ENCODE measurements at places on chromosomes 7 and 10. TPM values are rescaled to one million over a fixed set of nuclear protein-coding genes. Genes with fewer than 3 reads are reported as not detected.

ZNF804B gene
- not detected for total RNA-seq

SLC13A4 gene
- total RNA-seq: 0.22 TPM

WDFY4 gene
- total RNA-seq: 0.07 TPM

GRCh38 chr7:36906448-36906847, 182.2 kb upstream of the AOAH start:
- DNase-seq: no peak
- no peak overlapping the region for H3K27ac ChIP-seq
- peaks cover 49% of the 10 kb centered on the region for H3K4me1 ChIP-seq
- H3K36me3 ChIP-seq: peaks cover 8% of the 10 kb centered on the region

GRCh38 chr7:132904209-132904608, 177.7 kb downstream of the CHCHD3 start:
- peaks cover 23% of the 10 kb centered on the region for H3K36me3 ChIP-seq
- no peak overlapping the region for H3K27ac ChIP-seq
- H3K4me3 ChIP-seq: no peak overlapping the region

DNA sequence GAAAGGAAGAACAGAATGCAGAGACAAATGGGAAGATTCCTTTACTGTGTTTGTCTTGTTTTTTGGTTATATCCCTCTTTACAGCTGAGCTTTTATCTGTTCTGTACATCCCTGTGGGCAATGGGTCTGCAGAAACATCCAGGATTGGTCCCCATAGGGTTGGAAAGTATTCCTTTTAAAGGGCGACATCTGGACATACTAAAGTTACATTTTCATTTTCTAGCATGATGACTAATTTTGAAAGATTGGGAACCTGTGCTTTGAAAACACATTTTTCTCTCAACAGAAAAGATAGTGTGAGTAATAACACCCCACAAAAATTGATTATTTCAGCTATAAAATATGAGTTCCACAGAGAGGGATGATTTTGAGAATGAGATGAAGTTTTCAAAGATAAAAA, 435.8 kb downstream of the GPAM start:
- H3K4me3 ChIP-seq: no peak overlapping the region
- H3K36me3 ChIP-seq: no peaks in the 10 kb centered on the region
- H3K27ac ChIP-seq: no peak overlapping the region

DNA sequence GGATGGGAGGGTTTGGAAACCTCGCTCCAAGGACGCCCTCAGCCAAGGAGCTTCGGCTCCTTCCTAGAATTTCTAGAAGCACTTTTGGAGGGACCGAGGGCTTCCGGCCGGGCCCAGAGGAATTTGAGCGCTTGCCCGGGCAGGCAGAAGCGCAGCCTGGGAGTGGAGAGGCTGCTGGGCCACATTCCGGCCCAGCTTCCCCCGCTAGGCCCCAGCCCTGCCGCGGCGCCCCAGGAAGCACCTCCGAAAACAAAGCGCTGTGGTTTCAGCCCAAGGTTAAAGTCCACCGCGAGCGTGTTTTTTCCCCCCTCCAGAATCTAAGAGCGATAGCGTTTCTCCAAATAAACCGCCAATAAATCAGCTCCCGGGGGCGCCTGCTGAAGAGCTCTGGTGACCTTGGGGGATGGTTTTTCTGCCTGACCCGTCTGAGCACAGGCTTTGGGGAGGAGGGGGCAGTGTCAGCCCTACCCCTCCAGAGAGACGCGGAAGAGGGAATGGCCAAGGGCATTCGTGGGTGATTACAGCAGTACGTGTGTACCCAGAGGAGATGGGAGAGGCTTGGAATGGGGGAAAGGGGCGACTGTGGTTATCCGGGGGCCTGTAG, 5.7 kb upstream of the TNRC18 start:
- DNase-seq: peak; percentile 65
- H3K27me3 ChIP-seq: no peaks in the 10 kb centered on the region

DNA sequence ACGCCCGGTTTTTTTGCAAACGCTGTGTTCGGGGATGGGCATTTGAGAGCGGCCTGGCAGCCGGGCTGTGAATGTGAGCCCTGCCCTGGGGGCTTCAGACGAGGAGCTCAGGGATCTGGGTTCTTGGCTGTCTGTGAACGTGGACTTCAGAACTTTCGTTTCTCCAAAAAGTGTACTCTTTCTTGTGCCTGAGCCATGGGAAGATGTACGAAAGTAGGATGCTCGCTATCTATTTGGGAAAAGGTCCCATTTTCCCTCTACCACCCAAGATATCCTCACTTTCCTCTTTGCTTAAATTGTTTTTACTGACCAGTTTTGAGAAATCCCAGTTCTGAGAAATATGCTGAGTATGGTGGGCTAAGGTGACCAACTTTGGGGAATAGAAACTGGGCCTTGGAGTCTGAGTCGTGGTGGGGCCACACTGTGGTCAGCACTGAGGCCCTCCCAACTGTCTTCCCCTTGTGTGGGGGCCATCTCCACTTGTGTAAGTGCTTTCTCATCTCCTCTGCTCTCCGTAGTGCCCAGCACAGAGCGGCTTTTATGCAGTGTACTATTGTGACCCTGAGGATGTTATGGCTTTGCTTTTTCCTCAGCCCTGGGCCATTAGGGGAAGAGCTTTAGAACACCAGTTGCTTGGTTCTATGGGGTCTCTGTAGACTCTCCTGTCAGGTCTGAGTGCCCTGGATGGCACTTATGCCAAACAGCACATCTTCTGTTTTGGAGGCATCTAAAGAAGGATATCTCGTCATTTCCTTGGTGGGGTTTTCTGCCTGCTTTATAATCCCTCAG, 918 bp downstream of the DBNL start:
- H3K4me3 ChIP-seq: peak overlapping the region; percentile 85
- H3K36me3 ChIP-seq: peaks cover 1% of the 10 kb centered on the region
- peak overlapping the region; percentile 71 for H3K27ac ChIP-seq
- H3K27me3 ChIP-seq: no peaks in the 10 kb centered on the region

SNX8 gene
- 19.0 TPM for total RNA-seq

GIMAP8 gene
- total RNA-seq: not detected

- H3K4me1 ChIP-seq: no peaks in the 10 kb centered on the region
- DNase-seq: no peak
- H3K27ac ChIP-seq: no peak overlapping the region
Observed at GRCh38 chr7:131735101-131735500, 178.7 kb upstream of the PODXL start.

DNA sequence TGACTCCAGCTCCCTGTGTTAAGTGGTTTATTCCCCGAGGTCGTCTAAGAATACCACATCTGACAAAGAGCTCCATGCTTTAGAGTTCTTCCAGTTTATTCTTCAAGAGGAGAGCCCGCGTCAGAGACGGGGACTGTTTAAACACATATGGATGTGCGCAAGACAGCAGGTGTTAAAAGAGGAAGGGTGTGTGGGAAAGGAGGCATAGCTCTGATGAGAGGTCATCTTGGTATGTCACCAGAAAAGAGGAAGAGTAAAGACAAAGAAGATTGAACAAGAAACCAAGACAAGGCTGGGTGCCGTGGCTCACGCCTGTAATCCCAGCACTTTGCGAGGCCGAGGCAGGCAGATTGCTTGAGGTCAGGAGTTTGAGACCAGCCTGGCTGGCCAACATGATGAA, 258.7 kb downstream of the CCDC3 start:
- no peak overlapping the region for H3K4me3 ChIP-seq
- H3K27ac ChIP-seq: no peak overlapping the region
- H3K36me3 ChIP-seq: no peaks in the 10 kb centered on the region
- H3K4me1 ChIP-seq: peaks cover 3% of the 10 kb centered on the region

MSMB gene
- total RNA-seq: not detected

H2BK1 gene
- total RNA-seq: not detected

- H3K27ac ChIP-seq: peak overlapping the region; percentile 94
- no peak overlapping the region for H3K4me3 ChIP-seq
- DNase-seq: no peak
- H3K4me1 ChIP-seq: peaks cover 32% of the 10 kb centered on the region
- no peaks in the 10 kb centered on the region for H3K27me3 ChIP-seq
Observed at GRCh38 chr7:107953265-107953923, 49.6 kb downstream of the LAMB1 start.

GRM3 gene
- total RNA-seq: 1.4 TPM

DNA sequence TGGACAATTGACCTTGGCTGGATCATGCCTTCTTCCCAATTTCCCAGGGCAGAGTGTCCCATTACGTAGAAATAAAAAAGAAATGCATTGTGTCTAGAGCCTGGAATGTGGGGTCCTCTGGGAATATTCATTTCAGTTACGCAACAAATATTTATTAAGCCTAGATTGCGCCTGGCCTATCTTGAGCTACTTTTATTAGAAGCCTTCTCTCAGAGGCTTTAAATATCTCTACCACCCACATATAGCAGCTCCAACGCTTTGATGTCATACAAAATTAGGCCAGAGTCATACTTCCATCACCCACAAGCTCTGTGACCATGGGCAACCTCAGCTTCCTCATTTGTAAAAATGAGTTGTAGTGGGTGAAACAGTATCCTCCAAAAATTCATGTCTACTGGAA, 24.9 kb upstream of the CARD11 start:
- no peaks in the 10 kb centered on the region for H3K4me1 ChIP-seq
- H3K4me3 ChIP-seq: no peak overlapping the region
- no peak for DNase-seq
- H3K27ac ChIP-seq: no peak overlapping the region

OR2A12 gene
- total RNA-seq: not detected

DNA sequence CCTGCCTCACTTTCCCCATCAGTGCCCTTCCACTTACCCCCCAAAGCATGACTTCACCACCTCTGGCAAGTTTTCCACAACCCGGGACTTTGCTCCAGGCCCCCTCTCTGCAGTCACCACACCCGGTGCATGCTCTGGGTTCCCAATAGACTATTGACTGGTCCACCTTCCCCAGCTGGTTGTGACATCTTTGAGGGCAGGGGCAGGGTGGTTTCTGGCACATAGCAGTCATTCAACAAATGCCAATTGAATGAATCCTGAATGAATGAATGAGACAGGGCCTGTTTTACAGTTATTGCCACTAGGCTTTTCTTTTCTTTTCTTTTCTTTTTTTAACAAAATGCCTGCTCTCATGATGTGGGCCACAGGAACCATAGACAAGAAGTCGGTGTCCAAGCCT, 28.8 kb upstream of the DOCK1 start:
- no peak overlapping the region for H3K27ac ChIP-seq
- no peak for DNase-seq
- no peaks in the 10 kb centered on the region for H3K4me1 ChIP-seq
- H3K4me3 ChIP-seq: no peak overlapping the region

SORBS1 gene
- total RNA-seq: 30.7 TPM

DNA sequence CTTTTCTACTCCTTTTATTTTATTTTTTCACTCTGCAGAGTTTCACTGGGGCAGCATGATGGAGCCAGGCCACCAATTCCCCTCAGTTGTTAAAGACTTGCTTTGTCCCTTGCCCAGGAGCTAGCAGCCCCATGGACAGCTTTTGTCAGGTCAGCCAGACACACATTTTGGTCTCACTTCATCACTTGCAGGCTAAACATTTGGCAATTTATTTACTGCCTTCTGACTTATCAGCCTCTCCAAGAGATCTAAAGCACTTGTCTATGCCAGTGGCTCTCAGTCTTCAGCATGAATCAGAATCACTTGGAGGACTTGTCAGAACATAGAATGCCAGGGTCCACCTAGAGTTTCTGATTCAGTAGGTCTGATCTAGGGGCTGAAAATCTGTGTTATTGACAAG, 66.4 kb upstream of the GDF10 start:
- no peak overlapping the region for H3K4me3 ChIP-seq
- H3K4me1 ChIP-seq: no peaks in the 10 kb centered on the region
- no peaks in the 10 kb centered on the region for H3K36me3 ChIP-seq
- no peak for DNase-seq
- no peak overlapping the region for H3K27ac ChIP-seq

KCNH2 gene
- 9.4 TPM for total RNA-seq

PDGFA gene
- total RNA-seq: 81.2 TPM

GRCh38 chr10:14560791-14561765, 213.6 kb downstream of the FAM107B start:
- no peak for DNase-seq
- H3K4me1 ChIP-seq: peaks cover 48% of the 10 kb centered on the region
- no peak overlapping the region for H3K4me3 ChIP-seq
- H3K27ac ChIP-seq: peak overlapping the region; percentile 35

NKX1-2 gene
- not detected for total RNA-seq

GRCh38 chr7:30563326-30563942, 31.2 kb upstream of the GARS1 start:
- H3K4me3 ChIP-seq: no peak overlapping the region
- no peak overlapping the region for H3K27ac ChIP-seq
- peaks cover 3% of the 10 kb centered on the region for H3K36me3 ChIP-seq
- no peaks in the 10 kb centered on the region for H3K4me1 ChIP-seq
- DNase-seq: no peak
- H3K27me3 ChIP-seq: no peaks in the 10 kb centered on the region

TMEM184A gene
- 8.6 TPM for total RNA-seq

- no peak overlapping the region for H3K4me3 ChIP-seq
- H3K4me1 ChIP-seq: peaks cover 12% of the 10 kb centered on the region
- no peak for DNase-seq
- H3K27ac ChIP-seq: no peak overlapping the region
Observed at GRCh38 chr7:155731380-155731779, 80.9 kb downstream of the SHH start.

DNA sequence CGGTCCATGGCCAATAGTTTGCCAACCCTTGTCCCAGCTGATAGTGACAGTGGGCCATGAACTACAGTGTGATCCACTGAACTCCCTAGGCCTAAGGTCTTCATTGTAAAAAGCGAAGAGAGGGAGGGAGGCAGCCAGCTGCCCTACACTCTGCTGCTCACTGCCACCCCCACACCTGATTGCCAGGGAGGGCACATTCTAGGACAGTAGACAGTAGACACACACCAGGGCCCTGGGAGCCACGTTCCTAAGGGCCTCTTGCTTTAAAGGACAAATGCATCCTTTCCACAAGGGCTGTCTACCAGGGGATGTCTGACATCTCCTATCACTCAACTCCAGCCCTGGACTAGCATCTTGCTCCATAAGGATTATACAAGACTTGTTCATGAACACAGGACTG, 122.2 kb downstream of the DLG5 start:
- DNase-seq: no peak
- H3K36me3 ChIP-seq: peaks cover 21% of the 10 kb centered on the region
- H3K4me3 ChIP-seq: no peak overlapping the region
- no peak overlapping the region for H3K27ac ChIP-seq

GRCh38 chr7:52498366-52498765, 537.1 kb upstream of the POM121L12 start:
- no peaks in the 10 kb centered on the region for H3K4me1 ChIP-seq
- H3K36me3 ChIP-seq: no peaks in the 10 kb centered on the region
- H3K27ac ChIP-seq: no peak overlapping the region
- H3K4me3 ChIP-seq: no peak overlapping the region

DNA sequence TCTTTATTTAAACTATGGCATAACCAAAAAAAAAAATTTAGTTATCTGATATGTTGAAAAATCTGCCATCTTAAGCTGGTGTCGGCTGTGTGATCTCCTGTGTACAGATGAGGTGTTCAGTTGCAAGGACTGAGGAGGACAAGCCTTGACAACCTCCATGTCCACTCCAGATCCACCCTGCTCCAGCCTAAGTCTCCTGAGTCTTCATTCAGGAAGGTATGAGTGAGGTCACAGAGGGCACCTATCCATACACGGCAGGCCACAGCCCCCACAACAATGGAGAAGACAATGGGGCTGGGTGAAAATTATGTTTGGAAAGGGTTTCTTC, 16.1 kb downstream of the TARP start:
- DNase-seq: no peak
- H3K27ac ChIP-seq: no peak overlapping the region
- no peaks in the 10 kb centered on the region for H3K4me1 ChIP-seq

AGFG2 gene
- 10.3 TPM for total RNA-seq

DIP2C gene
- total RNA-seq: 26.3 TPM
